ENCODE measurements at places on chromosomes 3 and 15. TPM values are rescaled to one million over a fixed set of nuclear protein-coding genes. Genes with fewer than 3 reads are reported as not detected.

Gene CRABP1
- total RNA-seq = not detected

Gene TASOR
- total RNA-seq = 118 TPM

DNA sequence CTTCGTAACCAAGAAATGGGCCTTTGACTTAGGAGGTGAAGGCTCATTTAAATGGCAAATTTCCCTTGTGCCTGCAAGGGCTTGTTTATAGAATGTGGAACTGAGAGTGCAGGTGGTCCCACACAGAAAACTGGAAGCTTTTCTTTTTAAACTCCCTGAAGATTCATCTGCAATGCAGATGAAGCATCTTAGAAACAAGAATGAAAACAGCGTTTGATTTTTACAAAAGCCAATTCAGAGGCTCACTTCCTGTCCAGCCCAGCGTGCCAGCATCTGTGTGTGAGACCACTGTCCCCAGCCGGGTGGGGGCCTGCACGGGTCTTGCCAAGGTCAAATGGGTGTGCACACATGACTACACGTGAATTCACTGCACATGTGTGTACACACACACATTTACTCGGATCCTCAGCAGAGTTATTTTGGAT, 94.7 kb downstream of the LINGO1 start:
- DNase-seq = no peak
- H3K27me3 ChIP-seq = no peaks in the 10 kb centered on the region
- no peak overlapping the region for H3K27ac ChIP-seq
- no peaks in the 10 kb centered on the region for H3K4me1 ChIP-seq

DNA sequence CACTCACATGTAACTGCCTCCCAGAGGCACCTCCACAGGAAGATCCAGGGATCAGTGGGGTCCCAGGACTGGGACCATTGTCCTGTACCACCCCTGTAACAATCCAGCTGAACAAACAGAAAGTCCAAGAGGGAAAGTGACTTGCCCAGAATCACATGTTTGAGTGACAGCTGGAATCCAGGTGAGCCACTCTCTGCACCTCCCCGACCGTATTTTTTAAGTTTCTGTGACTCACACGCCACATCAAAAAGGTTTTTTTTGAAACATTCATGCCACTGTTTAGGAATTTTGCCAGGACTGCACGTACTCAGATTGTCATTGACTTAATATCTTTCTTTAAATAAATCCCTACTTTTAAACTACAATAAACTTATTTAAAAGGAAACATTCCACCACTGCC, 9.8 kb upstream of the SLC6A1 start:
- H3K4me3 ChIP-seq = no peak overlapping the region
- H3K27me3 ChIP-seq = no peaks in the 10 kb centered on the region
- no peak for DNase-seq
- H3K36me3 ChIP-seq = no peaks in the 10 kb centered on the region

- H3K4me1 ChIP-seq = no peaks in the 10 kb centered on the region
- H3K27ac ChIP-seq = no peak overlapping the region
- DNase-seq = no peak
- no peaks in the 10 kb centered on the region for H3K27me3 ChIP-seq
- H3K36me3 ChIP-seq = no peaks in the 10 kb centered on the region
These were observed 6.6 kb upstream of the SCAP start for GRCh38 chr3:47482366-47482765.

Gene PLCB2
- 13.6 TPM for total RNA-seq

- H3K27me3 ChIP-seq = no peaks in the 10 kb centered on the region
- DNase-seq = no peak
- H3K36me3 ChIP-seq = no peaks in the 10 kb centered on the region
- no peak overlapping the region for H3K27ac ChIP-seq
- no peak overlapping the region for H3K4me3 ChIP-seq
These were observed 268.5 kb upstream of the TMC3 start for GRCh38 chr15:81642451-81642990.

DNA sequence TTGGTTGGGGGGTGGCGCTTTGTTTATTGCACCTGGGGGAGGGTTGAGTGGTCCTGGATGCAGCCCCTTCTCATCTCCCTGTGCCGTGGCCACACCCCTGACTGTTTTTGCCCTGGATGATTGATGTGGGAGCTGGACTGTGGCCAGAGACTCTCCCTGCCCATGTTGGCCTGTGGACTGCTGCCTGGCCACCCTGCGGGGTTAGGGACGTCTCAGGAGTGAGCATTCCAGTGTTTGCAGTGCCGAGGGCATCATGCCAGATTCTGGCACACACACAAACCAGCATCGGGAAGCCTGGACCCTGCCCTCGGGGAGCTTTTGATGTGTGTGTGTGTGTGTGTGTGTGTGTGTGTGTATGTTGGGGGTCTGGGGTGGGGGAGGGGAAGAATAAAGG, 15.8 kb downstream of the APBA2 start:
- DNase-seq = no peak
- H3K4me1 ChIP-seq = no peaks in the 10 kb centered on the region
- no peak overlapping the region for H3K27ac ChIP-seq
- H3K4me3 ChIP-seq = no peak overlapping the region
- no peaks in the 10 kb centered on the region for H3K27me3 ChIP-seq

GRCh38 chr3:107806536-107806935, 283.8 kb downstream of the BBX start:
- H3K36me3 ChIP-seq = peaks cover 21% of the 10 kb centered on the region
- H3K4me1 ChIP-seq = no peaks in the 10 kb centered on the region
- DNase-seq = no peak
- H3K27ac ChIP-seq = no peak overlapping the region

Gene HHLA2
- 1.6 TPM for total RNA-seq

Gene SPATA12
- 0.29 TPM for total RNA-seq

Gene DAZL
- total RNA-seq = not detected

Gene FSIP1
- 23.3 TPM for total RNA-seq

Gene TAMM41
- total RNA-seq = 6.7 TPM

DNA sequence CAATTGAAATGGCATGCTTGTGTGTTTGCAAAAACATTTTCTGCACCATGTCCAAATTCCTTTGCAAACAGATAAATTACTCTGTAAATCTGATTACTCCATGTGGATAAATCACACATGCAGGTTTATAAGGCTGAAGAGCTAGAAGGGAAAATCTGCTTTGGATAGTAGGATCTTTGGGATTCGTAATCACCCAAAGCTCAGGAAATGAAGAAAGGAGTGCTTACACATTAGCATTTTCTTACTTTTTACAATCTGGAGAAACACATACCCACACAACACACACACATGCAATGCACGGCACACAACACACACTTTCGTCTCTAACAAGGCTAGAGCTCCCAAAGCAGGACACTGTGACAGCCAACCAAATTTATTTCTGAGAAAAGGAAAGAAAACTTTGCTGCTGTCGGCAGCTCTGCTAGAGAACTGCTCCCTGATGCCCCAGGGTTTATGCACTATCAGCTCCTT, 2.1 kb downstream of the LSAMP start:
- DNase-seq = no peak
- H3K27ac ChIP-seq = no peak overlapping the region
- no peaks in the 10 kb centered on the region for H3K4me1 ChIP-seq
- H3K36me3 ChIP-seq = no peaks in the 10 kb centered on the region
- H3K4me3 ChIP-seq = no peak overlapping the region

Gene HYAL2
- total RNA-seq = 96.0 TPM

Gene ZDHHC3
- total RNA-seq = 120 TPM

DNA sequence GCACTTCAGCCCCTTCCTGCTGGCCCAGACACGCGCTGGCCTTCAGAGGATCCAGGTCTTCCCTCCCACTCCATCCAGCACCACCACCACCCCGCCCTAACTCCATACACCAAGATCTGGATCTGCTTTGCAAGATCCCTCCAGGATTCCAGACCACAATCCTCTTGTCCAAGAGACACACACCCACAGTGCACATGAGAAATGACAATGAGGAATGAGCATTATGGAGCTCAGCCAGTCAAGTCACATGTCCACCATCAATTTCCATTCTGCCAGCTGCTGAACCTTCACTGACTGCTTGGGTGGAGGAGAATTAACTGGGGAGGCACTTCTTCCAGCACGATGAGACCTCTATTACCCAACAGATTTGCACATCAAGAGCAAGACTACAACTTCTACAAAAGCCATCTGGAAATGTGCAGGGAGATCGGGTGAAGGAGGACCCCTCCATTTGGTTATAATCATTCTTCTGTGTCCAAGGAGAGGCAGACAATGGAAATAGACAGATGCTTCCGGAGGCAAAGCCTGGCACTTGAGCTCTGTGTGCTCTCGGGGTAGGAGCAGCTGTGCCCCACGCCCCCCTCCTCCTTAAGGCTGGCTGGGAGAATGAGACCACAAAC, 12.3 kb upstream of the SPATA12 start:
- no peaks in the 10 kb centered on the region for H3K36me3 ChIP-seq
- H3K27ac ChIP-seq = peak overlapping the region; percentile 7
- no peak overlapping the region for H3K4me3 ChIP-seq
- no peaks in the 10 kb centered on the region for H3K27me3 ChIP-seq
- DNase-seq = no peak

- H3K27ac ChIP-seq = no peak overlapping the region
- no peaks in the 10 kb centered on the region for H3K27me3 ChIP-seq
- no peaks in the 10 kb centered on the region for H3K4me1 ChIP-seq
- no peak overlapping the region for H3K4me3 ChIP-seq
- DNase-seq = no peak
These were observed 291.0 kb upstream of the CNTN3 start for GRCh38 chr3:74905478-74905877.

Gene IMPG2
- total RNA-seq = 0.33 TPM

GRCh38 chr15:39535466-39535865, 45.4 kb upstream of the THBS1 start:
- H3K36me3 ChIP-seq = no peaks in the 10 kb centered on the region
- peak overlapping the region; percentile 64 for H3K27ac ChIP-seq
- H3K27me3 ChIP-seq = no peaks in the 10 kb centered on the region

- no peak overlapping the region for H3K4me3 ChIP-seq
- H3K36me3 ChIP-seq = no peaks in the 10 kb centered on the region
- H3K4me1 ChIP-seq = no peaks in the 10 kb centered on the region
- H3K27me3 ChIP-seq = no peaks in the 10 kb centered on the region
These were observed 287.5 kb downstream of the MAGI1 start for GRCh38 chr3:65751123-65751700.

- H3K36me3 ChIP-seq = no peaks in the 10 kb centered on the region
- H3K4me3 ChIP-seq = no peak overlapping the region
- no peak overlapping the region for H3K27ac ChIP-seq
- H3K4me1 ChIP-seq = no peaks in the 10 kb centered on the region
- no peak for DNase-seq
- no peaks in the 10 kb centered on the region for H3K27me3 ChIP-seq
These were observed 219.8 kb downstream of the FMN1 start for GRCh38 chr15:32974691-32975090.

GRCh38 chr15:47003568-47003967, 713.7 kb upstream of the SEMA6D start:
- DNase-seq = no peak
- no peaks in the 10 kb centered on the region for H3K27me3 ChIP-seq
- no peaks in the 10 kb centered on the region for H3K4me1 ChIP-seq
- no peaks in the 10 kb centered on the region for H3K36me3 ChIP-seq
- H3K27ac ChIP-seq = no peak overlapping the region

- H3K27me3 ChIP-seq = no peaks in the 10 kb centered on the region
- no peak for DNase-seq
- no peak overlapping the region for H3K27ac ChIP-seq
These were observed 42.8 kb upstream of the SECISBP2L start for GRCh38 chr15:49088996-49089395.

GRCh38 chr3:113258361-113258760, 47.0 kb downstream of the BOC start:
- H3K27me3 ChIP-seq = no peaks in the 10 kb centered on the region
- no peaks in the 10 kb centered on the region for H3K36me3 ChIP-seq
- no peak overlapping the region for H3K4me3 ChIP-seq
- H3K4me1 ChIP-seq = peaks cover 21% of the 10 kb centered on the region
- DNase-seq = no peak
- H3K27ac ChIP-seq = peak overlapping the region; percentile 54

DNA sequence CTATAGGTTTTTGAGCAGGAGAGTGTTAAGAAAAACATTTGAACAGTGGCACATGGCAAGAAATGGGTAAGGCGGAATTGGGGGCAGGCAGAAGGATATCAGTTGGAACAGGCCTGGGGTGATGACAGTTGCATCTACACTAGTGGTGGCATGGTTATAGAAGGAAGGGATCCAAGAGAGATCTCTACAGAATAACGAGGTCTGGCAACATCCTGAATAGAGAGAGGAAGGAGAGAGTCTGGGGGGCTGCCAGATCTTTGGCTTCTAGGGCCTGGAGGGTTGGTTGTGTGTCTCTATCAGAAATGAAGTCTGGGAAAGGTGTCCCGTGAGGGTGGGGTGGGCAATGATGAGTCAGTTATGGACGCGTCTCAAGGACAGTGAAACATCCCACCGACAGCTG, 26.3 kb downstream of the FSTL1 start:
- no peak overlapping the region for H3K27ac ChIP-seq
- peaks cover 4% of the 10 kb centered on the region for H3K4me1 ChIP-seq
- no peaks in the 10 kb centered on the region for H3K27me3 ChIP-seq
- DNase-seq = no peak
- no peaks in the 10 kb centered on the region for H3K36me3 ChIP-seq
- H3K4me3 ChIP-seq = no peak overlapping the region

Gene WNT7A
- total RNA-seq = not detected

DNA sequence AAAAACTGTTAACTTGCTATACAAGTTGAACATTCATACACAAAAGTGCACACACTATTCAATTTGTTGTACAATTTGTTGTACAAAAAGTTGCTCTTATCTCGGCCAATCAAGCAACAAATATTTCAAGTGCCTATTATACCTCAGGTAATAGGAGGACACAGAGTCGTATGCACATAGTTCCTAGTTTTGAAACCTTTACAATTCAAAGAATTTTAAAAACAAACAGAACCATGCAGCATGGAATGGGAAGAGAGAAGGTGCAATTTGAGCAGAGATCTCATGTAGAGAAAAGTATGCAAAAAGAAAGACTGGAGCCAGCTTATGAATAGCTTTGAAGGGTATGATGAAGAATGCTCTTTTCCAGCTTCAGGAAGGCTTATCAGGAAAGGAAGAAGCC, 46.5 kb upstream of the ARPP19 start:
- DNase-seq = no peak
- H3K4me3 ChIP-seq = no peak overlapping the region
- no peaks in the 10 kb centered on the region for H3K4me1 ChIP-seq
- no peaks in the 10 kb centered on the region for H3K27me3 ChIP-seq
- no peak overlapping the region for H3K27ac ChIP-seq

DNA sequence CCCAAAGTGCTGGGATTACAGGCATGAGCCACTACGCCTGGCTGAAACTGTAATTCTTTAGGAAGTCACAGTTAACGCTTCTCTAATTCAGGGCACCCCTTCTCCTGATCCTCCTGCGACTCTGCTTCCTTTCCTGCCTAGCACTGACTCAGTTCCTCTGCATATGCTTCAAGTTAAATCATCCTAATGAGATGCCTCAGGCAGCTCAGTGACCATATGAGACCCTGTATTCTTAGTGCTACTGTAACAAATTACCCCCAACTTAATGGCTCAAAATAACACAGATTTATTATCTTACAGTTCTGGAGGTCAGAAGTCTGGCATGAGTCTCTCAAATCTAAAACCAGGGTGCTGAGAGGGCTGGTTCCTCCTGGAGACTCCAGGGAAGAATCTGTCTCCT, 271.8 kb upstream of the LYSMD4 start:
- H3K4me3 ChIP-seq = no peak overlapping the region
- DNase-seq = no peak
- H3K36me3 ChIP-seq = no peaks in the 10 kb centered on the region
- H3K27ac ChIP-seq = no peak overlapping the region
- H3K4me1 ChIP-seq = no peaks in the 10 kb centered on the region
- H3K27me3 ChIP-seq = no peaks in the 10 kb centered on the region

- peak overlapping the region; percentile 9 for H3K27ac ChIP-seq
- no peaks in the 10 kb centered on the region for H3K27me3 ChIP-seq
- no peak overlapping the region for H3K4me3 ChIP-seq
- no peaks in the 10 kb centered on the region for H3K4me1 ChIP-seq
These were observed 16.4 kb downstream of the SRPRB start for GRCh38 chr3:133821767-133822638.

- H3K4me3 ChIP-seq = no peak overlapping the region
- H3K4me1 ChIP-seq = no peaks in the 10 kb centered on the region
- no peaks in the 10 kb centered on the region for H3K27me3 ChIP-seq
These were observed 25.0 kb downstream of the SRGAP3 start for GRCh38 chr3:9224490-9224889.
